ENCODE measurements at places on chromosomes 5 and 9.

DNA sequence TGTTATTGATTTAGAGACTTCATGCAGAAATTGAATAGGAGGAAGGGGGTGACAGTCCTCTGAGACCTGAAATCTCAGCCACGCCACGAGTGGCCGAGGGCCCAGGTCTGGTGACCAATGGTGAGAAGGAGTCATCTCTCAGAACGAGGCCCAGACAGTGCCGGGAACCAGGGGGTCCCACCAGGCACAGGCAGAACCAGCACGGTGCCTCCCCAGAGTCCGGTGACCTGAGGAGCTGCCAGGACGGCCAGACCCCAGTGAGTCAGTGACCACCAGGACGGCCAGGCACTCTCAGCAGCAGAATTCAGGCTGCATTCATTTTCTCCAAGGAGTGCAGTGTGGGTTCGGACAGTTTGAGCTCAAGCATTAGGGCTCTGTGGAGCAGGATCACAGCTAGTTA, 43.8 kb upstream of the NKD2 start:
- DNase-seq, result no peak

DNA sequence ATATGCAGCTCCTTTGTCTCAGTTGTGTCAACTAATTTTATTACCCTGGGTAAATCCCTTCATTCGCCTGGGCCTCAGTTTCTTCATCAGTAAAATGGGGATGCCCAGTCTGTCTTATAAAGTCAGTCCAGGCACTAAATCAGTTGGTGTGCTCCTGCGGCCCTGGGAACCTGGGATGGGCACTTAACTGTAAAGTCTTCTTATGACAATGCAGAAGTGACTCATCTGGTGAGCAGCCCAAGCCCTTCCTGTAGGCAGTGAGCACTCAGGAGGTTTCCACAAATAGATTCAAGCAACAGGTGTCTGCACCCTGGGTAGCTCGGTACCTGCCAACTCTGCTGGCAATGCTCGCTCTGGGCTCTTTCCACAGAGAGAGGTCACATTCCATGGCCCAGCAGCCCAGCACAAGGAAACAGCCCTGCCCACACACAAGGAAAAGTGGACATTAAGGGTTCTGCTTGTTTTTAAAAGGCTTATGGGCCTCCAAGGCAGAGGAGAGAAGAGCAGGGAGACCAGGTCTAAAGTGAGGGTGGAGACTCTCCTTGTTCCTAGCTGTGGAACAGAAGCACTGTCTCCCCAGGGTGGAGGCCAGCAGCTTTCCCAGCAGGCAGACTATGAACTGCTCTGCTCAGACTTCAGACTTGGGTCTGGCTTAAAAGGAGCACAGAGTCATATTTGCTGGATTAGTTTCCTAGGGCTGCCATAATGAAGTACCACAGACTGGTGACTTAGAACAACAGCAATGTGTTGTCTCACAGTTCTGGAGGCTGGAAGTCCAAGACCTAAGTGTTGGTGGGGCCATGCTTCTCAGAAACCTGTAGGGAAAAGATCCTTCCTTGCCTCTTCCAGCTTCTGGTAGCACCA, 89.7 kb upstream of the ADRA1B start:
- peak; percentile 83 for DNase-seq

DNA sequence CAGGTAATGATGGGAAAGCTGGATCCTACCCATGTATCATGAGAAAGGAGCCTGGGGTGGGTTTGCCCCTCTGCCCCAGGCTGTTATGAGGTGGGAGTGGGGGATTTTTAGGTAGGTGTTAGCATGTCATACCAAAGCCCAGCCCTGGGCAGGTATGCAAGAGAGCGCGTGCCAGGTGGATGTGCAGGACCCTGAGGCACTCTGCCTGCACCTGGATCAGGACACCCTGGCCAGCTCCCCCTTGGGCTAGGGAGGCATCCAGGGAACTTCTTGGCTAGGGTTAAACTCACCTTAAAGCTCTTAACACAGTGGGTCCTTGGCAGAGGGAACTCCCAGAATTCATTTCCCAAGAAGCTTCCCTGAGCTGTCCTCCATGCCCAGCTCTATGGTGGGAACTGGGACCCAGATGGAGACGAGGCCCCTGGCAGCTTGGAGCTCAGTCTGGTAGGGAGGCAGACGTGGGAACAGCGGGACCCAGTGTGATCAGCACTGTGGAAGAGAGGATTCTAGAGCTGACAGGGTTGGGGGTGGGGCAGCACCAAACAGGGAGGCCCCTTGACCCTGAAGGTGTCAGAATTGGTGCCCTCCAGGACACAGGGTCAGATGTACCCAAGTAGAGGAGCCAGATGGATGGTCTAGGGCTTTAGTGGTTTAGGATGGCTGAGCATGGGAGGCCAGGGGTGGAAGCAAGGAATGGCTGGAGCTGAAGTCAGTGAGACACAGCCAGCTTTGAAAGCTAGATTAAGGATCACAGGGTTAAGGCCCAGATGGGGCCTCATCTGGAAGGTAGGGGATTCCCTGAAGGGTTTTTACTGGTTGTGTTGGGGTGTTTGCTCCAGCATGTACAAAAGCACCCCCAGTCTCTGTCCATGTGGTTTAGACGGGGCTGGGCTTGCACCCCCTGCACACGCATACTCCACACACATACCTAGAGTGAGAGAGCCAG, 2.2 kb upstream of the PRR7 start:
- DNase-seq, result no peak

GRCh38 chr5:171743436-171744076, 42.1 kb upstream of the SMIM23 start:
- no peak for DNase-seq

- DNase-seq, result no peak
Measured at GRCh38 chr5:155906046-155906445, 420.9 kb upstream of the SGCD start.

DNA sequence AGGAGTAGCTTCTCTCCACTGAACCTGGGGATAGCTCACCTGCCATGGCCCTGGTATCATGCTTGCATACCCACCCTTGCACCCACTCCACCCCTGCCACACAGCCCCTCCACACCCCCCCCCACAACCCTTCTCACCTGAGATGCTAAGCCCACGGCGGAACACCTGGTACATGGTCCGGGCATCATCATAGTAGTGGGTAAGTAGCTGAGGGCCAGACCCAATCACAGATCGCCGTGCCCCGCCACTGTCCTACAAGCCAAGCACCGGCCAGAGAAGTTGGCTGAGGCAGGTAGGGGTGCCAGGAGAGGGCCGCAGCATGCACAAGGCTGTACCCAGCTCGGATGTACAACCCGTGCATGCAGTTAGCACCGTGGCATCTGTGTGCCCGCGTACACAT, 20.7 kb downstream of the ACSL6 start:
- no peak for DNase-seq

DNA sequence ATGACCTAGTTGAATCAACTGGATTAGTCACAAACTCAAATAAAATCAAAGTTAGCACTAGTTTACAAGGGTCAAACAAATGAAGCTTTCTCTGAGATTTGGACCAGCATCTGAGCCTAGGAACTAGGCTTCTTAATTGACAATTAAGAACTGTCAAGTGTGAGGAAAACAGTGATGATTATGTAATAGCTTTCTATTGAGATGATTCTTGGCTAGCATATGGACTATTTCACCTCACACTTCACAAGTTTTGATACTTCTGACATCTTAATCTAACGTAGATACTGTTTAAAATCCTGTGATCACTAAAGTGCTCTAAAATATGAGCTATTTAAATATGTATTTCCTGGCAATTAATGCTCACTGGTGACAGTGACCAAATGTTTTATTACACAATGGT, 542.9 kb downstream of the EFNA5 start:
- no peak for DNase-seq

- no peak for DNase-seq
Measured at GRCh38 chr9:125784286-125785049, 37.3 kb downstream of the PBX3 start.

GRCh38 chr9:132877824-132878694, at the start of gene AK8:
Gene AK8, minus strand, starts transcription at chr9:132878284. Its CDS starts 29 bp downstream, at chr9:132878255.
- peak; percentile 58 for DNase-seq

- DNase-seq, result no peak
Measured at GRCh38 chr5:173515526-173515925, 100.9 kb downstream of the BOD1 start.

DNA sequence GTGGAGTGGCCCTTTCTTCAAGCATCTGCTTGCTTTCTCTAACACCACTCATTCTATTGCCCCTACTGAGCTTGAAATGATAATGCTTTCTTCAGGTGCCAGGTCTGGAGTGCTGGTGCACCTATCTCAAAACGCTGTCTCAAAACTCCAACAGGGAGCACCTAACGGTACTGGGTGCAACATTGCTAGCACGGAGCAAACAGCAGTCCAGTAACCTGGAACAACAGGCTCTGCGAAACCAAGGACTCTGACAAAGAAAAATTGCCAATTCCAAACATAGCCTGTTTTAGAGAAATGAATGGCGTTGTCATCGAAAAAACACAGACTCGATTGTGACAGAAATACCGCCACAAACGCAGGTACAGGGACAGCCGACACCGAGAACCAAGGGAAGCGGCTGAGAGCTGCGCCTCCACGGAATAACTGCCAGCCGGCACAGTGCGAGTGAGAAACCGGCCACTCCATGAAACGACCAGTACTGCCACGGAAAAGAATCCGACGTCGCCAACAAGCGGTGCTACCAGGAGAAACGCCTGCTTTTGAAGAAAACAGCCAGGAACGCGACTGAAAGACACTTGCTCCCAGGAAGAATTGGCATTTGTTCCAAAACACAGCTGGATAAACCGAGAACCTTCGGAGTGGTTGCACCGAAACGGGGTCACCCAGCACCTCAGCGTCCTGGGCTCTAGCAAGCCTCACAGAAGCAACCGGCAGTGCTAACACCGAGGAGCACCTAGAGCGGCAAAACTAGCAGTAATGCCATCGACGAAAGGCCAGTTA, 3.1 kb downstream of the ANXA2R start:
- no peak for DNase-seq
